Renal cortical epithelial cell (primary cell): ENCODE measurements at places on chromosomes 12 and 14. TPM values are rescaled to one million over a fixed set of nuclear protein-coding genes. Genes with fewer than 3 reads are reported as not detected.

- DNase-seq = no peak
These were observed 28.6 kb upstream of the ADAM20 start for GRCh38 chr14:70563417-70563816.

- DNase-seq = peak; percentile 25
These were observed 479.2 kb upstream of the RGS6 start for GRCh38 chr14:71452987-71453386.

- no peak for DNase-seq
These were observed 103.1 kb upstream of the C14orf180 start for GRCh38 chr14:104476437-104476836.

GRCh38 chr12:15268927-15269552, 47.8 kb upstream of the RERG start:
- DNase-seq = peak; percentile 78

The CRIP2 gene
- 76.6 and 206 TPM in 2 replicates for total RNA-seq

- no peak for DNase-seq
These were observed 38.0 kb downstream of the MMAB start for GRCh38 chr12:109535231-109535862.

- DNase-seq = no peak
These were observed 16.4 kb downstream of the HDAC7 start for GRCh38 chr12:47803191-47803875.

- no peak for DNase-seq
These were observed 80.1 kb upstream of the DYNC1H1 start for GRCh38 chr14:101884089-101884933.

- DNase-seq = peak; percentile 82
These were observed 214.4 kb downstream of the BMP4 start for GRCh38 chr14:53742233-53742620.

DNA sequence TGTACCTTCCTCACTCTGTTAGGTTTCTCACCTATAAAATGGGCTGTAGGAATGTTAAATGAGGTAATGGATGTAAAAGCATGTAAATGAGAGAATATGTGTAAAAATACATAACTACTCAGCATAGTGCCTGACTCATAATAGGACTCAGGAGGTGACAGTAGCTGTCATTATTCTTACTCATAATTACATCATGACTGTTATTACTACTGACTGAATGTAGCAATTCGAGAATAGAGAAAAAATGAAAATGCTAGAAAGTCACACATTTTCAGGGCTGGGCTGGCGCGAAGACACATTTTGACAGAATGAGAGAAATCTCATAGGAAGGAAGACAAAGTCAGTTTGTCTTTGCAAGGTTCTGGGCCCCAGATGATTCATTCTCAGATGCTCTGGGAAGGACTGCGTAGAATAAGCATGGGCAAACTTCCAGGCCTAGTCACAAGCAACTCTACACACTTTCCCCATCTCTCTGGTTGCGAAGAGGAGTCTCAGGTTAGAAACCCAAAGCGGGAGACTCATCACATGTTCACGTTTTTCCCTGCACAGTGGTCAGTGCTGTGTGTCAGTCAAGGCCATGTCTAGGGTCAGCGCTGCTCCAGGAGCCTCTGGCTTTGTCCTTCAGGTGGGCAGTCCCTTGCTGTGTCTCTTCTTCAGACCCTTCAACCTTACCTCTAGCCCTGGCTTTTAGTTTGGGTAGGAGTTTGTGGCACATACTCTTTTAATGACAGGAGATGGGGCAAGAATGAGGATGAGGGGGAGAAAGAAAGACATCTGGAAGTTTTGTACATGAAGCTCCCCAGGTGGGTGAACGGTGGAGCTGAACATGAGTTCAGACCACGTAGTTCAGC, 8.4 kb downstream of the GPRC5A start:
- DNase-seq = peak; percentile 93

DNA sequence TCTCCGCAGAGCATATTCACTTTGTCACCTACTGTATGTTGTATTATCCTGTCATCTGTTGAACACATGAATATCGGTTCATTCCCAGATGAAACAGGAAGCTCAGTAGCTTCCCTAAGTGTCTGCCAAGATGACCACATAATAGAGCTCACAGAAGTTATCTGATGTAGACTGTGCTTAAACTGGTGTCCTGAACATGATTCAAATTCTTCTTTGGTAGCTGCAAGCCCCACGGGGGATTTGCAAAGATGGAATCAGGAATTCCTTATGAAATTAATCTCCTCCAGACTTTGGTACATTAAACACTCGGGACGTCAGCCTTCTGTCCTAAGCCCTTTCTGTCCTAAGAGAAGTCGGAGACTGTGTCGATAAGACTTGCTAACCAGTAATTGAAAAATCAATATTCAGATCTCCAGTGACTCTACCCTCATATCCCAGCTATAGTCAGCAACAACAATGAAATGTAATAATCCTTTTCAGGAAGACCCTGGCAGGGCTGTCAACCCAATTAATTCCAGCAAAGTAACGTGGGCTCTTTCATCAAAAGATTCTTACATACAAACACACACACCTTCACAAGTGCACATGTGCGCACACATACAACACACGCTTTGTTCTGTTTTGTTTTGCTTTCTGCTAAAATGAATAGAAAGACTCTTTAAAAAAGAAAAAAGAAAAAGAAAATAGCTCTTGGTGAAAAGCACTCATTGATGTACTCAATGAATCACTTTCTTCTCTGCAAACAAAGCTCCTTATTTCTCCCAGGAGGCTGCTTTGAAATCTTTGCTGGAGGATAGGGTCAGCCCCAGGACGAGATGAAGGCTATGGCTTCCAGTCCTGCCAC, 127.2 kb downstream of the RIMBP2 start:
- no peak for DNase-seq

GRCh38 chr12:46831335-46832129, 5.7 kb upstream of the SLC38A4 start:
- no peak for DNase-seq

The SDR9C7 gene
- total RNA-seq = not detected in 2 replicates

The PIK3C2G gene
- total RNA-seq = 0.85 TPM in 1 of 2 replicates, not detected in the other

DNA sequence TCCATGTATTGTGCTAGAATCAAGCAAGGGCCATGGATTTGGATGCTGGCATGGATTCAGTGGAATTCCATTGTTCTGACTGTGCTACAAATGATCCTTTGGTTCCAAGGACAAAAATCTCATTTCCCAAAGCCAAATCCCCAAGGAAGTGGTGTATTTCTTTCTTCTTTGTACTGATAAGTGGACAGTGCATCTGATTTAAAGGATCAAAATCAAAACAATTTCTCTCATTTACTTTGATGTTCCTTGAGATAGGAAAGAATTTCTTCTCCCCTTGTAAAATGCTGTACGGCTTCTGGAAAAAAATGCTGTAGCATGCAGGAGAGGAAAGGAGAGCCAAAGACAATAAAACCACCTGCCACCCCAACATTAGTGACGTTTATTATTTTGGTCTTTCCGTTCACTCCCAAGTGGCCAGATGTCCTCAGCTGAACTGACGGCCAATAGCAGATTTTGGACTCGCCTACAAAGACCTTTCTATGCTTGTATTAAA, 185.7 kb downstream of the PRKD1 start:
- DNase-seq = peak; percentile 49

The OR6S1 gene
- not detected in 2 replicates for total RNA-seq

DNA sequence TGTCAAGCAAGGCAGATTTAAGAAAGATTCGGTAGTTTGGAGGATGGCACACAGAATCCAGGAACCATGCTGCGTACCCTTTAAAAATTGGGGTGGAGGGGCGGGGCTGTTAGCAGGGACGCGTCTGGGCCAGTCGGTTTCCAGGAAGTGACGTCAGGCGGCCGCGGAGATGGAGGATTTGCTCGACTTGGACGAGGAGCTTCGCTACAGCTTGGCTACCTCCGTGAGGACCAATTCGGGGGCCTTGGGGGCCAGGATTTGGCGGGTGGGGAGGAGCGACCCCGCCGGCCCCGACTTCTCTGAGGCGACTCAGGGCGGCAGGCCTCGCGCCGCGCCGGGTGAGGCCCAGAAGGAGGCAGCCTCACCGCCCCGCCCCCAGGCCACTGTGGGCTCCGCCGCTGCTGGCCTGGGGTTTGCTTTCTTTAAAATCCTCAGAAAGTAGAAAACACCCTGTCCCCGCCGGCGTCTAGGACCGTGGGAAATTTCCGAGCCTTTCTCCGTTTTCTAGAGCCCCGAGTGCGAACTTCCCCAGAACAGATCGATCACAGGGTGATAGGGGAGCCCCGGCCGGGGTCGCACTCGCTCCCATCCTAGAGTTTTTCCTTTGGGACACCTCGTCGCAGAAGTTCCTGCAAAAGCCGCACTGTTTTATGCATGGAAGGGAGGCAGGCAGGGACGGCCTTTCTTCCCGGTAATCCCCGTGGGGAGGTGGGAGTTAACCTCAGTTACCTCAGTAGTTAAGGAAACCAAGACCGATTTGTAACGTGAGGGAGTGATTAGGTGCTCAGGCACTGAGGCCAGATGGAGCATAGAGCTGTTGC, at the start of gene IFT43:
TSS of gene IFT43 (plus strand) at position 146 of the 821 bp plus-strand sequence. CDS start at position 170, 24 bp downstream.
- DNase-seq = peak; percentile 49

The LRP10 gene
- 71.9 and 268 TPM in 2 replicates for total RNA-seq

- peak; percentile 53 for DNase-seq
These were observed at the start of gene ADCK1 for GRCh38 chr14:77799863-77800730. ADCK1 (plus strand) TSS chr14:77800109; CDS start chr14:77818979, 18,870 bp downstream.

The ALDH1L2 gene
- 0.65 and 1.9 TPM in 2 replicates for total RNA-seq

- DNase-seq = no peak
These were observed 50.6 kb upstream of the NUAK1 start for GRCh38 chr12:106189341-106189740.

DNA sequence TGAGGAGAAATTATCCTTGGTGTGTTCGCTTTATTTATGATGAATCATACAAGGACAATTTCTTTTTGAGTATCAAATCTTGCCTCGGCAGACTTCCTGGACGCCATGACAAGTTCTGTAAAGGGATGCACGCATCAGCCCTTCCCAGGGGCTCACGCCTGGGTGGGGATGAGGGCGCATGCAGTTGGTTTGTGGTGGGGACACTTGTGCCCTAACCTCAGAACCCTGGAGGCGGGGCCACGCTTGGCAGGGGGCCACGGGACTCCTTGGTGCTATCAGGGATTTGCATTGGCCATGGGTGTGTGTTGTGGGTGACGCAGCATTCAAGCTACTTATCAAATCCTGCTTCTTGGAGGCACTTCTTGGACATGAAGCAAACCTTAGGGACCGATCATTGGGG, 143.8 kb upstream of the RTL1 start:
- DNase-seq = no peak

DNA sequence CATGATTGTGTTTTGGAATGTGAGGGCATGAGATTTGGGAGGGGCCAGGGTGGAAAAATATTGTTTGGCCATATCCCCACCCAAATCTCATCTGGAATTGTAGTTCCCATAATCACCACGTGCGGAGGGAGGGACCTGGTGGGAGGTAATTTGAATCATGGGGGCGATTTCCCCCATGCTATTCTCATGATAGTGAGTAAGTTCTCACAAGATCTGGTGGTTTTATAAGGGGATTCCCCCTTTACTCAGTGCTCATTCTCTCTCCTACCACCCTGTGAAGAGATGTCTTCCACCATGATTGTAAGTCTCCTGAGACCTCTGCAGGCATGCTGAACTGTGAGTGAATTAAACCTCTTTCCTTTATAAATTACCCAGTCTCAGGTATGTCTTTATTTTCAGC, 15.7 kb downstream of the OR10P1 start:
- DNase-seq = peak; percentile 53

DNA sequence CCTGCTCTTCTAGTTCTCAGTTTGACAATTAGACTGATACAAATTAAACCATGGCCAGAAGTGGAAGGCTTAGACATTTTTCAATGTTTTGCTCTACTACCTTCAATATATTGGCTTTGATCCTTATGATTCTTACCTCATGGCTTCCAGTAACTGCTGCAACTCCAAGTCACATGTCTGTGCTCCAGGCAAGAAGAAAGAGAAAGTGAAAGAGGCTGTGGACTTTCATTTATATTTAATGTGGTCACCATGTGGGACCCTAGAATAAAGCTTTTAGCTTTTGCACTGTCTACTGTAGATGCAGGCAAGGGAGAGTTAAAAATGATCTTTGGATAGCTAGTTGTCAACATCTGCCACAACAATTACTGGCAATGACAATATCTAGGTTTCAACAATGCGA, 214.3 kb upstream of the PDE3A start:
- peak; percentile 43 for DNase-seq

DNA sequence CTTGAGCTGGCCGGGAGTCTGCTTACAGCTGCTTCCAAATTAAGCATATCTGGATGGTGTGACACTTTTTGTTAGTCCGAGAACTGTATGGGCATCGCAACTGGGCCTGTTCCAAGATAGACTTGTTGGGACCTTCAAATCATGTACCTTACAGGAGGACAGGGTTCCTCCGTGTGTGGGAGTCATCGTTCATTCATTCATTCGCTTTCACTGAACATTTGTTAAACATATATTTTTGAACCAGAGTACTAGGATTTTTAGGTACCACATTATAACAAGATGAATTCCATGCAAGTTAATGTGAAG, 387 bp upstream of the IPO8 start:
- no peak for DNase-seq

The RNASE8 gene
- total RNA-seq = not detected in 2 replicates

DNA sequence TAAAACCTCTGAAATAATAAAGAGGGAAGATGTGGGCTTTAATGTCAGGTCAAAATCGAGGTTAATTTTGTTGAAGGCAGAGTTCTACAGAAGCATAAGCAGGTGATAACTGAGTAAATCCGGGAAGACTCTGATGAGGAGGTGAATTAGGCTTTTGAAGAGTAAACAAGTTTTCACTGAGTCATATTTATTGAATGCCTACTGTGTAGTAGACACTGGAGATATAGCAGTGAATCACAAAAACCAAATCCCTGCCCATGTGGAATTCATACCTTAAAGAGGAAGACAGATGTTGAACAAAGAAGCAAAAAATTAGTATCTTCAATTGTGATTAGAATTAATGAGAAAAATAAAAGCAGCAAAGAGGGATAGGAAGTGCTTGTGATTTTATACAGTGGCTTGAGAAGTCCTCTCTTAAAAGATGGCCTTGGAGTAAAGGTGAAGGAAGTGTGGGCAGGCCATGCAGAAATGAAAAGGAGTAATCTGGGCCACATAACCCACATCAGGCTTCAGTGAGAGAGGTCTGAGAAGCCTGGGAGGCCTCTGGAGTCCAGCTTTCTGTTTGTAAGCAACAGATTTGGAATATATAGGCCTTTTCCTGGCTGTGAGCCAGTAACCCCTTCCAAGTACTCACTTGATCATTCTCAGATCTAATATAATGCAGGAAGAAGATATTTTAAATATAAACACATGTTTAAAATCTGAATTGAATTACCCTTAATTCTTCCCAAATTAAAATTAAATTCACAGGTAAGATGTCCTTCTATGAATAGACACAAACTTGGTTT, 46.7 kb downstream of the BHLHE41 start:
- DNase-seq = no peak

GRCh38 chr12:63319386-63319785, 168.4 kb upstream of the AVPR1A start:
- DNase-seq = peak; percentile 91

GRCh38 chr12:15700595-15700994, 88.6 kb downstream of the EPS8 start:
- DNase-seq = peak; percentile 96
